ENCODE measurements at places on chromosomes 5 and 9. TPM values are rescaled to one million over a fixed set of nuclear protein-coding genes. Genes with fewer than 3 reads are reported as not detected.

- no peak for DNase-seq
Observed at GRCh38 chr5:78519198-78519941, 129.2 kb downstream of the LHFPL2 start.

Gene EGFL7
- 42.3 TPM for total RNA-seq

DNA sequence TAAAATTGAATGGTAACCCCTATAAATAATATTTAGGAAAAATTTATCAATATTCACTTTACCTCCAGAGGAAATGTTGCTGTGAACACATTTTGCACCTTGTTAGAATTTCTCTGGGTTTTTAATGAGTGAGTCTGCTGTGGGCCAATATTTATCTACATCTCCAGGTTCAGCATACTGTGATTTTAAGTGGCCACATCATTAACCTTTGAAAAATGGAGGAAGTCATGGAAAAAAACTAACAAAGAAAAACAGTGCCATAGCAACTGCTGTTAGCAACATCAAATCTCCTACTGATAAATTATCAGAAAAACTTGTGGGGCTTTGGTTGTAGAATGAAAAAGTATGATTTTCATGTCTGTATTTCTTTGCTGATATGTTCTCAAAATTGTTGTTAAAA is 55.0 kb downstream of the CD180 start:
- no peak for DNase-seq

Gene ZFP37
- total RNA-seq: 0.55 TPM

- no peak for DNase-seq
Observed at GRCh38 chr5:142106061-142106460, 2.5 kb upstream of the NDFIP1 start.

DNA sequence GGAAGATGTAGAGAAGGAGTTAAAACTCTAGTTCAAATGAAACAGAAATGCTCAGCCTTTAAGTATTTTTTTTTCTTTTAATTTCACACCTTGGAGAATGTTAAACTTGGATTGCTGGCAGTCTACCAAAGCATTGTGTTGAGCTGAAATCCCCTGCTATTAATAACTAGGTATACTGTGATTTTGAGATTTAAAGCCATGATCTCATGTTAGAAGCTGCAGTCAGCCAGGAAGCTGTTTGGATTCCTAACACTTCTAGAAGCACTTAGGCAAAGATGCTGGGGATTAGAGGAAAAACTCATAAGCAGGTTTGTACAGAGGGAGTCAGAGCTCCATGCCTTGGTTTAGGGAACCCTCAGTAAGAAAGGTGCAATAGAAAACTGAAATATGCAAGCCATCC is 141.4 kb downstream of the KIF4B start:
- no peak for DNase-seq

Gene IGFBPL1
- total RNA-seq: not detected

Gene CATSPER3
- total RNA-seq: 0.86 TPM

DNA sequence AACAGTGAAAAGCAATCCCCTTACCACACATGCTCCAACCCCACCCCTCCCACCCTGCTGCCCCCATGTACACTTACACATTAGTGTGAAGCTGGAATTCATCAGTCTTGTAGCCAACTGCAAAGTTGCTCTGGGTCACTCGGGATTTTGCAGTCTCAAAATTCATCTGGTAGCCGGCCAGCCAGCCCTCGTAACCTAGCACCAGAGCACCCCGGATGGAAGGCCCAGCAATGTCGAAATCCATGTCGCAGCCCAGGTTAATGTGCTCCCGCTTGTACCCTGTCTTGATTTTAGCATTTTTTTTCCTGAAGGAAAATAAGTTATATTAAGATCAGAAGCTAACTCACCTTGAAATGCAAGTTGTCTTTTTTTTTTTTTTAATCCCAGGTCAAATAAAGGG is 12.2 kb upstream of the C5orf15 start:
- no peak for DNase-seq

- no peak for DNase-seq
Observed at GRCh38 chr9:125932012-125932411, 184.8 kb downstream of the PBX3 start.

GRCh38 chr5:93891491-93892480 is 150.4 kb upstream of the POU5F2 start:
- no peak for DNase-seq

DNA sequence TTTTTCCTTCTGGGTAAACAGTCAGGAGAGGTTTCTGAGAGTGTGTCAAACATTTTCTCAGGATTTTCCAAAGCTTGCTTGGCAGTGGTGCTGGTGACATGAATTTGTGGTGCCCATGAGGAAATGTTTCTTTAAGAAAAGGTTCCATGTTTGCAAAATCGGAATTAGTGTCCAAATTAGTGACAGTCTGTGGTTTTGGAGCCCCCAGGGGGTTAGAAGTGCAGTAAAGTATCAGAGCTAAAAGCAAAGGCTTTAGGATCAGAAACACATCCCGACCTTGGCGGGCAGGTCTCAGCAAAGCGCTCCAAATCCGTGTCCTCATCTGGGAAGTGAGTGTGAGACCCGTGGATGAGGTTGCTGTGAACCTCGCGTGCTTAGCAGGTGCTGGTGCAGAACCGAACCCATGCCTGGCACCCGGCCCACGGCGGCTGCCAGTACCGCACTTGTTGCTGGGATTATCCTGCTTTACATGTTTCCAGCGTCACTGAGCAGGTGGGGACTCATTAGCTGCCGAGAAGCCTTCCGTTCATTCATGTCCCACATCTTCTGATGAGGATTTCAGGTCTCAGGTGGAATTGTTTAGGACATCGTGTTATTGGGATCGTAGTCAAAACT is 70.8 kb upstream of the COL5A1 start:
- peak; percentile 30 for DNase-seq

Data from left lobe of liver (tissue), 2 donors.